Effector CD4-positive, alpha-beta T cell (primary cell): ENCODE measurements at places on chromosomes 11 and 22.

- no peak for DNase-seq
These were observed 200.0 kb upstream of the PITPNB start for GRCh38 chr22:28118957-28119631.

DNA sequence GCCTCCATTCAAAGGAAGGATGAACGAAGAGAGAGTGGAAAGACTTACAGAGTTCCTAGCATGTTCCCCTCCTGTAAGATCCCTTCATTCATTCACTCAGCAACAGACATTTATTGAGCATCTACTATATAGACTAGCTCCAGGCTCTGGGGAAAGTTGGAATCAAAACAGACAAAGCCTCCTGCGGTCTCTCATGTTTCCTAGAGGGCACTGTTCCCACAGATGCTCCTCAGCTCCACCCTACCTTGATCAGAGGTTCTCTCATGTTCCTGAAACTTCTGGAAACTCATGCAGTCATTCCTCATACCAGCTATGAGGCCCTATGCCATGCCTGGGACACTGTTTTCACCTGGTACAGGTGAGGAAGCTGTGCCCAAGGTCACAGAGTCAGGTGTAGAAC, 11.1 kb downstream of the ALX4 start:
- DNase-seq: no peak

- no peak for DNase-seq
These were observed 174.7 kb downstream of the IGLL1 start for GRCh38 chr22:23405366-23405851.

DNA sequence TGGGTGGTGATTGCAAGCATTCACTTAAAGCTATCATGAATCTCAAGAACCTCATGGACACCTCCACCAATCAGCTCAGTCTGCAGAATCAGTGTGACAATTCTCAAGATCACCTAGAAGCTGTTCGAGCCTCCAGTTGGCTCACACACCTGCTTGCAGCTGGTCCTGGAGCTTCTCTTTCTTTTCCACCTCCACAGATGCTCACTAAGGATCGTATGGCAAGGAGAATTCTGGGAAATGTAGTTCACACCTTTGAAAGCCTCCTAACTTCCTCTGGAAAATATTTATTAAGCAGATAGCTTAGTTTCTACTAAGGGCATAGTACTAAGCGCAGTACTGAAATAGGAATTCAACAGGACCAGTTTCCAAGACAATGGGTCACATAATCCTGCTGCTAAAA, 26.2 kb downstream of the FSHB start:
- DNase-seq: no peak

DNA sequence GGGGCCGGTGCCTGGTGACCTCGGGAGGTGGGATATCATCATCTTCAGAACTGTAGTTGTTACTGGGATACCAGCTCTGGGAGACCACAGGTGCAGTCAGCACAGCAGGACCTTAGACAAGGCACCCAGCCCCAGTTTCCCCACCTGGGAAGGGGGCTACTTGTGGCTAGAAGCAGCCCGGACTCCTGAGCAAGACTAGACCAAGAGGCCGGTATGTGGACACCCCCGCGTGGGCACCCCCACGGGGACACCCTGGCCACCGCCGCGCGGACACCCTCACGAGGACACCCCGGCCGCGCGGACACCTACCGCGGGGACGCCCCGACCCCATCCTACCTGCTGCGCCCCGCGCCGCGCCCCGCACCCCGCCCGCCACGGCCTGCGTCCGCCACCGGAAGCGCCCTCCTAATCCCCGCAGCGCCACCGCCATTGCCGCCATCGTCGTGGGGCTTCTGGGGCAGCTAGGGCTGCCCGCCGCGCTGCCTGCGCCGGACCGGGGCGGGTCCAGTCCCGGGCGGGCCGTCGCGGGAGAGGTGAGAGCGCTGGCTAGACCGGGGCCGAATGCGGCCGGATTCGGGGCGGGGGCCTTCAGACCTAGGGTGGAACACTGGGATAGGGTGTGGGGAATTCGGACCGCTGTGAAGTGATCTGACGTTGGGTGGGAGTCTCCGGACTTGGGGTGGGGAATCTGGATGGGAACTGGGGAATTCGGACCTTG, at the start of the genes COMT and TXNRD2:
Gene COMT, plus strand, starts transcription at position 408 of the 718 bp plus-strand sequence. CDS start 20,755 bp downstream, outside the sequence.
Gene TXNRD2, minus strand, starts transcription at position 454 of the 718 bp plus-strand sequence. Its CDS starts 15 bp downstream, at position 439.
- peak; percentile 58 for DNase-seq

DNA sequence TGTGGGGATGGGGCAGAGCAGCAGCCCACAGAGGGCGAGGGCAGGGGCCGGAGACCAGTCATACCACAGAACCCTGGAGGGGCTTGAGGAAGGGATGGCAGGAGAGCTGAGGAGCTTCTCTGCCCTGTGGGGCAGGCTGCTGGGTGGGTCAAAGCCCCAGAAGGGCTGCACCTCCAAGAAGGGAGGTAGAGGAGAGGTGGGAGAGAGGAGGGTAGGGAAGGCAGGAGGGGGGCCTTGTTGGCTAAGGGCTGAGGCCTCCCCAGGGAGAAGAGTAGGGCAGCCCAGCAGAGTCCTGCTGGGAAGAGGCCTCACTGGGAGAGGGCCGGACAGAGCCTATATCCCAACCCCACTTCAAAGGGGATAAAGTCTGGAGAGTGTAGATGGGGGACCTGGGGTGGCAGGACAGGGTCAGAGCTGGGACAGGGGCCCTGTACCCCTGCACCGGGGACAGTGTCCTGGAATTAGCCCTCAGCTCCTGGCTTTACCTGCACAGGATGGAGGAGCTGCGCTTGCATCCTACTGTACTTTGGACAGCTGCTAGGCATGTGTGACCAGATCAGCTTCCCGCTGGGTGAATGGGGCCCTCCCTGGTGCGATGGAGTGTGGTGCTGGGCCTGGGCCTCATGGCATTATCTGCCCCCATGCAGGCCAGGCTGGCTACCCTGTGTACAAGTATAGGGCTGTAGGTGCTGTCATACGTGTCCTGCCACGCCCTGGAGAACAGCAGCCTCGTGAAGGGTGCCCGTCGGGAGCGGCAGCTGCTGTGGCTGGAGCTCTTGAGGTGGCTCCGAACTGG, 7.3 kb downstream of the DGCR6L start:
- no peak for DNase-seq

GRCh38 chr11:12799334-12799835, 125.2 kb downstream of the TEAD1 start:
- DNase-seq: no peak

GRCh38 chr11:76629116-76629852, 41.3 kb downstream of the LRRC32 start:
- DNase-seq: peak; percentile 16

- no peak for DNase-seq
These were observed 144.5 kb downstream of the CCDC34 start for GRCh38 chr11:27218421-27219038.

DNA sequence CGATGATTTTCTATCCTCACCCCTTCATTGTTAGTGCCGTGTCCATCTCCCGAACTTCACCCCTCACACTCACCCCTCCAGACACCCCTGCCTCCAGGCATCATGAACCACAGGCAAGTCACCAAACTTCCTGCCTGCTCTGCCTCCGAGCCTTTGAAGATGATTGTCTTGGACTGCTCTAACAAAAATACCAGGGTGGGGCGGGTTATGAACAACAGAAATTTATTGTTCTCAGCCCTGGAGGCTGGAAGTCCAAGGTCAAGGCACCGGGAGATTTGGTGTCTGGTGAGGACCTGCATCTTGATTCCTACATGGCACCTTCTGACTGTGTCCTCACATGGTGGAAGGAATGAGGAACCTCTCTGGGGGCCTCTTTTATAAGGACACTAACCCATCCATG, 1508.3 kb downstream of the TBC1D22A start:
- no peak for DNase-seq

DNA sequence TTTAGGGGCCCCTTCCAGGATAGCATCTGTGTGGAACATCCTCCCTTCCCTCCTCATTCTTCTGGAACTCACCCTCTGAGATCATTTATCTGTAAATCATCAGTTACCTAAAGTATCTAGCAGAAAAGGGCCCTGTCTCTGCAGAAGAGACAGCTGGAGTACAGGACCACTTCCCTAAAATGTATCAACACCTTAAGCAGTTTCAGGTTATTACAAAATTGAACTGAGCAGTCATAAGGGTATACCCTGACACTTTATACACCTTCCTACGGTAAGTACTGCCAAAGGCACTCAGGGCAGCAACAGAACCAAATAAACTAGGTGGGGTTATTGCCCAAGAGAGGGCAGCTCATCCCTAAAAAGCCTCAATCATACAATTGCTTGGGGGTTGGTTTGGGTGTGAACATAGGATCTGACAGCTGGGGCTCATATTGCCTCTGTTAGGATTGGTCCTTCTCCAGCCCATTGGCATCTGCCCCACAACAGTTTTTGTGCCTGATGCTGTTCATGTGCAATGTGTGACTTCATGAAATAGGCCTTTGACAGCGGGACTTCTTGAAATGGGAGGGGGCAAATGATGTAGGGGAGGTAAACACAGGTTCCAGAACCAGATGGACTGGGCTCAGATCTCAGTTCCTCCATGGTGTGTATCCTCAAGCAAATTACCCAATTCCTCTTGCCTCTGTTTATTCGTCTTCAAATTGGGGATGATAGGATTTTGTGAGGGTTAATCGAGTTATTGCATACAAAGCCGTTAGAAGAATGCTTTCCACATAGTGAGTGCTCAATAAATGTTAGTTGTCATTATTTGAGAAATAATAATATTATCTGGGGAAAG, 2.9 kb downstream of the POU2AF3 start:
- no peak for DNase-seq

DNA sequence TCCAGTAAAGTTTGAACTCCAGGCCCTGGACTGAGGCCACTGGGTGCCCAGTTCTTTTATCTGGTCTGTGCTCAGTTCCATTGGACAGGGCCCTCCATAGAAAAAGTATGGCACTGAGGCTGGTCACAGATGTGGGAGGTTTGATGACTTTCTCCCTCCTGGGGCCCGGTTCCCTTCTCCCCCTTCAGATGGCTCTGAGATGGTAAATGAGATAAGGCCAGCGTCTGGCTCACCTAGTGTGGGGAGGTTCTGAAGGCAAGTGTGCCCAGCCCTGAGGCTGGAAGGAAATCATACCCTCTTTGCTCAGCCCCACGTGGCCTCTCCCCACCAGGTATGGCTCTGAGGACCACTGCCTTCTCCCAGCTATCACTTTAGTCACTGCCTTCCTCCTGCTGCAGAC, 1.5 kb upstream of the CLDN5 start:
- DNase-seq: no peak

GRCh38 chr11:72010529-72011233, 12.0 kb downstream of the IL18BP start:
- DNase-seq: no peak

- no peak for DNase-seq
These were observed 15.5 kb upstream of the MMP1 start for GRCh38 chr11:102813484-102813883.

DNA sequence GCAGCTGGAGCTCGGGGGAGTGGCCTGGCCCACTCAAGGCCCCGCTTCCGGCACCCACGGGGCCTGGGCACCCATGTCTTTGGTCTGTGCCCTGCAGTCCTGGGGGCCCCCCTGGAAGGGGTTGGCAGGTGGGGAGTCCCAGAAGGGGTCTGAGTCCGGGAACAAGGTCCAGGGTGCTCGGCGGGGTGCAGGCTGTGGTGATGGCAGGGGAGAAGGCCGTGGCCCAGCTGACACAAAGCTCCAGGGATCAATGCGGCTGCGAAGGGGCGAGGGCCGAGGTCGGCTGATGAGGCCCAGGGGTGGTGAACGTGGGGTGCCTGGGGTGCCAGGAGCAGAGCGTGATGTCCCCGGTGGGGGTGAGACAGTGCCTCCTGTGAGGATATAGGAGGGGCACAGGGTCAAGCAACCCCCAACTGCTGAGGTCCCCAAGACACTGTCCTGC, 2.7 kb upstream of the KCNK7 start:
- DNase-seq: no peak

GRCh38 chr11:17528181-17528691, 16.0 kb downstream of the USH1C start:
- peak; percentile 16 for DNase-seq

GRCh38 chr11:42412590-42412989, 899.2 kb upstream of the API5 start:
- DNase-seq: no peak

DNA sequence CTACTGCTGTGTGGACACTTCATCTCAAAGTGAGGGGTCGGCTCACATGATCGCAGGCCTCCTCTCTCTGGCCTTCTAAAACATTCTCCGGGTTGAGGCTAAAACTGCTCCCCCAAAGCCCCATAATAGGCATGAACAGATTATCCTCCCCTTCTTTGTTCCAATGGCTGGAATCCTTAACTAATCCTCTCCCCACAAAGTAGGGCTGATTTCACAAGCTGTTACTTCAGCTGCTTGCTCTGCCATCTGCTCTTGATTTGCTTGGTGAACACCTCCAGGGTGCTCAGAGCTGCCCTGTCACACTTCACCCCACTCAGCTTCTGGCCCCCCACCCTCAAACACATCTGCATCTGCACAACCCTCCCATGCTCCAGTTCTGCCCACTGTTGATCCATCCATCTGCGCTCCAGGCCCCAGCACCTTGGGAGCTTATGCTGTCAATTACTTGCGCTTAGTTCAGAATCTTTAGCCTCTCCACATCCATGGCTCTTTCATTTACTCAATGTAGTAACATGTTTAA, 173.1 kb upstream of the API5 start:
- DNase-seq: no peak

GRCh38 chr11:15815246-15816195, 540.8 kb downstream of the SOX6 start:
- no peak for DNase-seq

GRCh38 chr11:47587723-47588326, 1.3 kb downstream of the FAM180B start:
- DNase-seq: no peak

DNA sequence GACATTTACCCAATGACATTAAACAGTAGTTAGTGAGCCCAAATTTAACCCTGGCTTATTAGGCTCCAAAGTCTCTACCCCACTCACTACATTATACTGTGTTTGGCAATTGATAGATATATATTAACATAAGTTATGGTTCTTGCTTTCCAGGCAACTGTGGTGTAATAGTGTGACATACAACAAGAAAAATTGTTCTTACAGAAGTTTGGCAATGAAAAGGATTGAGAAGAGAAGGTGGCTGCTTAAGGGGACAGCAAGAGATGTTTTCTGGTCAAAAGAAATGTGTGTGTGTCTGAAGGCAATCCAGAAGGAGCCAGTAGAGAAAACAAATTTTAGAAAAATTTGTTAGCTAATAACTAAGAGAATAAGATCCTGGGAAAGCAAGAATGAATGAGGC, 132.4 kb downstream of the SWAP70 start:
- DNase-seq: no peak

DNA sequence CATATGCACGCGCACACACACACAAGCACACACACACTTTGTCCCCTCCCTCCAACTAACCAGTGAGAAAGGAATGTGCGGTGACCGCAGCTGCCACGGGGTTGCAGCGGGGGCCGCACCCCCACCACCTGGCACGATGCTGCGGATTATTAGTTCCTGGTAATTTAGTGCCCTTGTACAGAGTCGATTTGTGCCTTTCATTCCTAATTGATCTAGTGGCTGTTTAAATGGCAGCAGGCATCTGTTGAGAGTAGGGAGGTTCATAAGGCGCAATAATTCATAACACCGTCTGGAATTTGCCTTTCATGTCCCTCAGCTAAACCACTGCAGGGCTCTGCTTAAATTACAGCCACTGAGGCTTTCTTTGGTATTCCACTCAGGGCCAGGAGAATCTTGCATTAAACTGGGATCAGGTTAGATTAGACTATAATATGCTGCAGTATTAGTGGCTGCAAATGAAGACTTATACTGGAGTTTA, 113.7 kb downstream of the FEZ1 start:
- no peak for DNase-seq
